ENCODE measurements at places on chromosomes 2 and 18.

DNA sequence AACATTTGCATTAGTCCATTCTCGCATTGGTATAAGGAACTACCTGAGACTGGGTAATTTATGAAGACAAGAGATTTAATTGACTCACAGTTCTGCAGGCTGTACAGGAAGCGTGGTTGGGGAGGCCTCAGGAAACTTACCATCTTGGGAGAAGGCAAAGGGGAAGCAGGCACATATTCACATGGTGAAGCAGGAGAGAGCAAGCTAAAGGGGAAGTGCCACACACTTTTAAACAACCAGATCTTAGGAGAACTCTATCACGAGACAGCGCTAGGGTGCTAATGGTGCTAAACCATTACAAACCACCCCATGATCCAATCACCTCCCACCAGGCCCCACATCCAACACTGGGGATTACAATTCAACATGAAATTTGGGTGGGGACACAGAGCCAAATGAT lies 201.7 kb upstream of the MGAT5 start:
- no peak for DNase-seq

DNA sequence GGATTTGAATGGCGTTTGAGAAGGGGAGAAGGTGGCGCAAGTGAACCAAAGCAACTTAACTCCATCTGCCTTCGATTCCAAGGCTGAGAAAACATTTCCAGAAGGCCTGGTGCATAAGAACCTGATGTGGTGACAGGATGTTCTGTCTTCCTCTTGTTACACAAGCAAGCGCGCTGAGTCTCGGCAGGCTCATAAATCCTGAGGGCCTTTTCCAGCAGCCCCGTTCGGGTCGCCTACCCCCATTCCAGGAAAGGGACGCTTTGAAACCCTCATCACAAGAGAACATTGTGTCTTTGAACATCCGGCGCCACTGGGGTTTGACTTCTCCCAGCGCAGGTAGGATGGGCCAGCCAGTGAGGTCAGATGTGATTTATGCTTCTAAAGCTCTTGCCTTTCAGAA lies 403.5 kb downstream of the SETBP1 start:
- DNase-seq = no peak

- no peak for DNase-seq
Measured at GRCh38 chr18:58965291-58966004, 100.8 kb downstream of the ZNF532 start.

- no peak for DNase-seq
Measured at GRCh38 chr18:61556862-61557261, 223.6 kb downstream of the CDH20 start.

GRCh38 chr2:33099989-33100388 lies 153.2 kb downstream of the LTBP1 start:
- no peak for DNase-seq

DNA sequence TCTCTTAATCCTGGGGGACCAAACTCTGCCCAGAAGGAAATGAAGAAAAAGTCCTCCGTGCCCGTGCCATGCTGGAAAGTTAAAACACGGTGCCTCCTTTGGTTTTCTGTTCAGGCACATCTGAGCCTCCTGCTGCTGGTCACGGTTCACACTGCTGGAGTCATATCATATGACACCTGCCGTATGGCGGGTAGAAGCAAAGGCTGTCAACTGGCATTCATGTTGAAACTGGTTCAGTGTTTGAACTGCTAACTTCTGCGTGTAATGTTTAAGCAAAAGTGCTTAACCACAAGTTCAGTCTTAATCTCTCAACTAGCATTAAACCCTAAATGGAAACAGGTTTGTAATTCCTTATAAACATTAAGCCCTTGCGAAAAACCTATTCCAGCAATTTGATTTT lies 3.1 kb downstream of the STK39 start:
- DNase-seq = peak; percentile 42

DNA sequence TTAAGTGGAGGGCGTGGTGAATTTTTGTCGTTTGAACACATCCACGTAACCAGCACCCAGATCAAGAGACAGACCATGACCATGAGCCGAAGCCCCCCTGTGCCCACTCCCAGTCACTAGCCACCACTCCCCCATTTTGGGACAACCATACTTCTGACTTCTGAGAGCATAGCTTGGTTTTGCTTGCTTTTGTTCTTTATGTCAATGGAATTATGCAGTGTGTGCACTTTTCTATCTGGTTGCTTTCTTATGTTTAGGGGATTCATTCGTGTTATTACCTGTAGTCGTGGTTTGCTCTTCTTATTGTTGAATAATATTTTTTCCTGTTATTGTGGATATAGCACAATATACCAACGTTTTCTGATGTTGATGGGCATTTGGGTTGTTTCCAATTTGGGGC lies 141.7 kb downstream of the GLI2 start:
- no peak for DNase-seq

GRCh38 chr2:156481312-156481711 lies 45.1 kb downstream of the GPD2 start:
- no peak for DNase-seq

DNA sequence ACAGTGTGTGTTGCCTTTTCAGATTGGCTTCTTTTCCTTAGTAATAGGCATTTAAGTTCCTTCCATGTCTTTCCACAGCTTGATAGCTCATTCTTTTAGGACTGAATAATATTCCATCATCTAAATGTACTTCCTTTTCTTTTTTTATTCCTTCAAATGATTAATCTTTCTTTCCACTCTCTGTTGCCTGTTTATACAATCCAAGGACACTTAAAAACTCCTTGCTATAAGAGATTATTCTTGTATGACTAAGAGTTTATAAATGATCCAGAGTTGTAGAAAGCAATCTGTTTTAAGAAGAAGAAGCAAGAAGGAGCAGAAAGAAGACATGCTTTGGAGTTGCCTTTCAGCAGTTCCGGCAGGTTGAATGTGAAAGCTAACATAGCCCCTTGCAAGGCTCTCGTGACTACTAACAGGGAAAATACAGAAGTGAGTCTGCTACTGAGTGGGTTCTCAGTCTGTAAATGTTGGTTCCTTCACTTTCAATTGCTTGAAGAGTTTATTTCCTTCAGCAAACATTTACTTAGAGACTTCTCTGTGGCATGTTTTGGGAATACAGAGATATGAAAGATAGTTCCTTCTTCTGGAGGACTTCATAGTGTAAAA lies 123.0 kb downstream of the PMAIP1 start:
- no peak for DNase-seq
